ENCODE measurements at places on chromosomes 12 and 14. TPM values are rescaled to one million over a fixed set of nuclear protein-coding genes. Genes with fewer than 3 reads are reported as not detected.

DNA sequence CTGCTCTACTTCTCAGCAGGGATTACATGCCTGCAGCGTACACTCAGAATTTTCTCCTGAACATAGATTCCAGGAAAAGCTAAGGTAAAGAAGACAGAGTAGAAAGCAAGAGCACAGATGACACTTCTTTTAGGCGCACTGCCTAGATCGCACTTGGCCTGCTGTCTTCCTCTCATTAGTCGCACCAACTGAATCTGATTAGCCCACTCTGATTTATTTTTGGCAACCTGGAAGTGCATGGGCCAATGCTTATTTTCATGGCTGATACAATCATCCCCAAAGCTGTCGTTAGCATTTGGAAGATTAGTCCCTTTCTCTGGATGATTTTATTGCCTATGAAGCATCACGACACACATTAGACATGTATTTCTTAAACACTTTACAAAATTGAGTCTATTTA is 152.5 kb downstream of the PTPRO start:
- no peak for DNase-seq

GRCh38 chr12:132432721-132433577 is 57.0 kb upstream of the FBRSL1 start:
- DNase-seq, result no peak

GRCh38 chr14:36538051-36538450 is 18.0 kb upstream of the NKX2-1 start:
- DNase-seq, result no peak

Gene LRRC10
- total RNA-seq, result not detected

- no peak for DNase-seq
These were observed 24.3 kb downstream of the DACT1 start for GRCh38 chr14:58662018-58662417.

Data from activated CD8-positive, alpha-beta T cell treated with anti-CD3 and anti-CD28 coated beads, Interleukin-2, amount 10 ng/mL, durations not matched to agents 7 days and 5 days (primary cell).